ENCODE measurements at places on chromosomes 3 and 15.

DNA sequence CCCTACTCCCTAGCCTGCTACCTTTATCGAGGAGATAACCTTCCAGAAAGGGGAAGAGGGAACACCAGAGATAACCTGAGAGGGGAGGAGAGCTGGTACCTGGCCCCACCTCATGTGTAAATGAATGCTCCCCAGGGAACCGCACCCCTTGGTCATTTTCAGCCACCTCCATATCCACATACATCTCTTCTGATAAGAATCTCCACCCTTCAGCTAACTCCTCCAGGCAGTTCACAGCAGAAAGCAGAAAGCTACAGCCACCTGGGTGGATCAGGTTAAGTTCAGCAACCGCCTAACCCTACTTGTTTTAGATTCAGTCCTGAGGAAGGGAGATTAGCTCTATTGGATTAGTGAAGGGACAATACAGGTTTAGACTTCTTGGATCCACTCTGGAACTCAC is 38.0 kb upstream of the TIMP4 start:
- DNase-seq = no peak

GRCh38 chr3:29065211-29065785 is 215.6 kb upstream of the RBMS3 start:
- DNase-seq = no peak

GRCh38 chr3:174951498-174952005 is 92.4 kb downstream of the NAALADL2 start:
- DNase-seq = no peak

DNA sequence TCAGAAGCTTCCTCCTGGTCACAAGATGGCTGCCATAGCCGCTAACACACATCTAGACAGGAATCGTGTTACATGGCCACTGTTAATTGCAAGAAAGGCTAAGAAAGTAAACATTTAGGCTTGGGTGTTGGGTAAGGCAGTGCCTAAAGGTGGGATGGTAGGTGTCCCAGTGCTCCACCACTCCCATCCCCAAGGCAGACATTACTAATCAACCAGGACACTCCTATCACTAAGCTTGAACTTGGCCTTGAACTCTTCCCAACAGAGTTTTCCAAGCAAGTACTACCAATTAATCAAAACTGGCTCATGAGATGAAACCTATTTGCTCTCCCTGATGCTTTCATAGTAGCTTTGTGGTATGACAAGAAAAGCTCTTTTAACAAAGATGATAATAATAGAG is 37.9 kb upstream of the C3orf80 start:
- DNase-seq = no peak

GRCh38 chr3:156582532-156583183 is 27.7 kb upstream of the SSR3 start:
- no peak for DNase-seq

DNA sequence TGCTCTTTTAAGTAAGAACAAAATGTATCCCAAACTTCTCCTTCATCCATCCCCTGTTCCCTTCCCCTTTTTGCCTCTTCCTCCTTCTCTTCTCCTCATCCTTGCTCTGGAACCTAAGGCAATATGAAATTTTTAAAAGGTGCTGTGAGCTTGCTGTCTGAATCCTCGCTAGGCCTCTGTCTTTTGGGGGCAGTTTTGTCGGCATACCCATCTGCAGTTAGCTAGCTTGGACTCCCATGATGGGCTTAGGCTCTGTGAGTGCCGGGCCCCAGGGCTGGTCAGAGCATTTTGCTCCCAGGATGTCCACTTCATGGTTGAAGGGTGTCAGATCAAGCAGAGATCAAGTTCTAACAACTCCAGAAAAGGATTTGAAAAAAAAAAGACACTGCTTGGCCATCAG is 18.6 kb downstream of the ZIC1 start:
- DNase-seq = no peak

- DNase-seq = no peak
Observed at GRCh38 chr3:62416144-62416543, 42.8 kb upstream of the FEZF2 start.

- no peak for DNase-seq
Observed at GRCh38 chr15:33801954-33802353, 166.3 kb upstream of the CHRM5 start.

DNA sequence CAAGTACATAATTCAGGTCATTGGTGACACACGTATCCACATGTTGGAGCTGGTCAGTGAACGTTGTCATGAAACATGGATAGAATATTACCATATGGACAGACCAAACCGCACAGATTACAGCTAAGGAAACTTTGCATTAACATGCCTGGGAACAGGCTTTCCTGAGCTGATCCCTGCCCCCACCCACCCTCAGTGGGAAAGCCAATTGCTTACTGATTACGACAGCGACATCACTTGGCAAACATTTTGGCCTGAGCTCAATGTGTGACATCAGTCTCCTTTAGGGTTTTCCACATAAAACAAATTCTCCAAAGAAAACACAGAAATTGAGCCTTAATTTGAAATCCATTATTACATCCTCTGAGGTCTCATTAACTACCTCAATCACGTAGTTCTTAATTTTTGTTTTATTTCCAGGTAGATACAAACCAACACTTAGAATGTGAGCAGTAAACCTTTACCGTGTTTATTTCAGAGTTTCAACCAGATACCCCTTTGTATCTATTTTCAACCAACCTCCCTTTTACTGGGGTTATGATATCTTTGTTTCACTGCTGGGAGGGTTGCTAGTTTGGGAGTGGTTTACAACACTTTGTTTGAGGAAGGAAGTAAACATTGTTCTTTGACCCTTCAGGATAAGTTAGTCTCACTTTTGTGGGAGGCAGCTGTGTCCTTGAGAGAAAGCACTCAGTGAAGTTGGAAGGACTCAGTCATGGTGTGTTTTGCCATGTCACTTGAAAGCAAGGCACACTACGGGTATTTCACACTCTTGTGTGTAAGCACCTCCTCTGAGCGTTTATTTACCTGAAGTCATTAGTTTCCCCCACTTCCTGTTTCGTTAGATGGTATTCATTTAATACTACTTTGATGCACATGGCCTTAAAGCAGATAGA is 103.1 kb downstream of the CMSS1 start:
- no peak for DNase-seq

- no peak for DNase-seq
Observed at GRCh38 chr15:99749386-99749785, 16.1 kb upstream of the LYSMD4 start.

DNA sequence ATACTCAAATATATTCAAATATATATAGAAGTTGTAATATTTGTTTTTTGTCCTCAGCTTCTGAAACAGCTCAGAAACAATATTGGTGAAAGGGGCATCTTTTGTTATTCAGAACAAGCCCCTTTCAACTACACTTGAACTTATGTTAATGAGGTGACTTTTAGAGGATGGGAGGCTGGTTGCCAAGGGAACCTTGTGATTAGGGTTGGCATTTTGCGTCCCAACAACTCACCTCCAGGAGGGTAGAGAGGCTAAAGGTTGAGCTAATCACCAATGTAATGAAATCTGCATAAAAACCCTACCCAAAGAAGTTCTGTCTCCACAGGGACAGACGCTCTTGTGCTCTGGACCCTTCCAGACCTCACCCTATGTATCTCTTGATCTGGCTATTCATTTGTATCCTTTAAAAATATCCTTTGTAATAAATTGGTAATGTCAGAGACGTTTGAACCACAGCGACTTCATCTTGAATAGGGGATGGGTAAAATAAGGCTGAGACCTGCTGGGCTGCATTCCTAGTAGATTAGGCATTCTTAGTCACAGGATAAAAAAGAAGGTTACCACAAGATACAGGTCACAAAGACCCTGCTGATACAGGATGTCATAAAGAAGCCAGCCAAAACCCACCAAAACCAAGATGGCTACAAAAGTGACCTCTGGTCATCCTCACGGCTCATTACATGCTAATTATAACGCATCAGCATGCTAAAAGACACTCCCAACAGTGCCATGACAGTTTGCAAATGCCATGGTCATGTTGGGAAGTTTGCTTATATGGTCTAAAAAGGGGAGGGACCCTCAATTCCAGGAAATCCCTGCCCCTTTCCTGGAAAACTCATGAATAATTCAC is 111.1 kb downstream of the FMN1 start:
- DNase-seq = no peak

- no peak for DNase-seq
Observed at GRCh38 chr3:156761007-156761406, 65.1 kb upstream of the LEKR1 start.

DNA sequence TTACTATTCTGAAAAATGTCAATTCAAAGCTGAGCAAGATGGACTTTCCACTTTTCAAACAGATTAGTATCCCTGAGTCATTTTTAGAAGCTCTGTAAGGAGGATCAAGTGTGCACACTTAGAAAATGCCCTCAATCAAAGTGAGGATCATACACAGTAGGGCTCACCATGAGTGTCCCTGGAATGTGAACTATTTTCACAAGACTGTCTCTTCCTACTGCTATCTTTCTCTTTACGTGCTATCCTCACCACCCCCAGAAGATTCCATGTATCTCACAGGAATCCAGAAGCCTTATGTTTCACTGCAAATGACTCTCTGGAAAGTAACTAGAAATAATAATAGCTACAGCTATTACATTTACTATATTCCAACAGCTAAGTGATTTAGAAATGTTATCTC is 349.9 kb upstream of the TGFBR2 start:
- DNase-seq = no peak

DNA sequence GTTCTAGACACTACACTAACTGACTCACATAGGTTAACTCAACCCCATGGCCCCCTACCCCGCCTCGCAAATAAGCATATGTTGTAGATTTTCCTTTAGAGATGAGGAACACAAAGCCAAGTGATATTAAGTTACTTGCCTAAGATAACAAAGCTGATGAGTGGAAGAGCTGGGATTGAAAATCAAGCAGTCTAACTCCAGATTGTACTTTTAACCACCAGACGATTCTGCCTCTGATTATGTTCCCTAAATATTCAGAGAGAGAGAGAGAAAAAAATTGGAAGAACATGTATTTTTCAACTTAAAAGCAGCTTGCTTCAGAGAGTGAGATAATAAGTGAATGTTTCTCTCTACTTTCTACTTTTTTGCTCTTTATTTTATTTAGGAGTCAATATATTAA is 66.9 kb upstream of the THBS1 start:
- DNase-seq = no peak

DNA sequence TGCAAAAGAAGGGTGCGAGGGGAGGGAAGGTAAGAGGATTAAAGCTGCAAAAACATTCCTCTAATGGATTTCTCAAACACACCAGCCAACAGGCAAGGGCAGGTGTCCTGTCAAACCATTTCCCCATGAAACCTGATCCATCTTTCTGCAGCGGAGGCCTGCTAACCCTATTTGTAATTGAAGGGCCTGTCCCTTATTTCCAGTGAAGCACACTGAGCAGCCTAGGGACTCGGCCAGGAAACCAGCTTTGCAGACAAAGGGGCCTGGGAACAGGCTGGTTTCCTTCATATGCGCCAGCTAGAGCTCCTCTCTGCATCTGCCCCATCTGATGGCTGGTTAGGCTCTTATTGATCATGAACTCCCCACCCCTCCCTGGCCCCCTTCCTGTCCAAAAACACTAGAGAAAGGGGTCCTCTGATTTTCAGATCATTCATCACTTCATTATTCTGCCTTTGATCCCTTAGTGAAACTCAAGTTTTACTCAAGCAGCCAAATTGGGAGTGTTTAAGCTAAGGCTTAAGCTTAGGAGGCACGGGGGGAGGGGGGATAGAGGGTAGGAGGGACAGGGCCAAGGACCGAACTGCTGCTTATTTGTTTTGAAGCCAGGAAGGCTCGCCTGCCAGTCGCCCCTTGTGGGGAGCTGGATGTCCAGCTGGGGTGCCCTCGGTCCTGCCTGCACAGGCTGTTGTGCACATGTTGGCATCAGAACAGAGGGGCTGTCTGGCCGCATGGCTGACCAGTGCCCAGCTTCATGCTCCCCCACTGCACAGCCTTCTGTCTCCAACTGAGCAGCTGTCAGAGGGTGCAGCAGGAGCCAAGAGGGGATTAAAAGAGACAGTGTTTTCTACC is 53.1 kb downstream of the BOC start:
- DNase-seq = no peak

DNA sequence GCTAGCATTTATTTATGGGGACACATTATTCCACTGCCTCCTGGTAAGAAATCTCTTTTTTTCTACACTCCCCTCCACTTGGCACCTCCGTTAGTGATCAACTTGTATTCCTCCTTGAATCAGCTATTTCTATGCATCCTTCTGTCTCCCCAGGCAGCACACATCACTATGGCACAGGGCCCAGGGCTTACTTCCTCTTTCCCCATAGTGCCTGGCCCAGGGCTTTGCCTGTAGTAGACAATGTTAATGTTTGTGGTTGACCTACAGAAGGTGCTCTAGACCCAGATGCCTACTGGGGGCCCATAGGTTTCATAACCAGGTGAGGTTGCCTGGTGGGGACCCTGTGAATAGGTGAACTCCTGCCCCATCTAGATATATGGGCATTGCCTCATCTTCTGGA is 44.9 kb downstream of the EPHB1 start:
- DNase-seq = no peak

DNA sequence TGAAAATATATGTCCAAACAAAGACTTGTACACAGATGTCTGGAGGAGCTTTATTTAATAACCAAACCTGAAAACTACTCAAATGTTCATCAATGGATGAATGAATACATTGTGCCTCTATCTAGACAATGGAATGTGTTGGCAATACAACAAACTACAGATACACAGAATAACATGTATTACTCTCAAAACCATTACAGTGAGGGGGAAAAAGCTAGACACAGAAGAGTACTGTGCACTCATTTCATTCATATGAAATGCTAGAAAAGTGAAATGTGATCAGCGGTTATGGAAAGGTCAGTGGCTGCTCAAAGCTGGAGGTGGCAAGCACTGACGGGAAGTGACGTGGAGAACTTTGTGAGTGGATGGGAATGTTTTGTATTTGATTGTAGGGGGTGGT is 13.2 kb downstream of the STOML1 start:
- no peak for DNase-seq

GRCh38 chr3:157445857-157446256 is 9.2 kb downstream of the PTX3 start:
- DNase-seq = no peak

DNA sequence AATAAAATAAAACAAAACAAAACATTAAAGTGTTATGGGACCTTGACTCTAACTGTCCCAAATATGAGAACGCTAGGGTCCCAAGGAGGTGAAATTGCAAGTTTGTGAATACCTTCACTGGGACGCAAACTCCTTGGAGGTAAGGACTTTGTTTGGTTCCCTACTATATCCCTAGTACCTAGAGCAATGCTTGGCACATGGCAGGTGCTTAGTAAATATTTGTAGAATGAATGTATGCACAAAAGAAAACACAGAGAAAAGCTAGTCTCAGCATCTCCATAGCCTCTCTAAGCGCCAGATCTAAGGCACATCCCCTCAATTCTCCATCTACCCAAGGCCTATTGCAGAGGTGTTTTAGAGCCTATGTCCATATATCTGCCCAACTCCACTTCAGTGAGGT is 30.5 kb downstream of the GPR176 start:
- DNase-seq = no peak

- no peak for DNase-seq
Observed at GRCh38 chr3:47813551-47814177, 10.7 kb downstream of the DHX30 start.

GRCh38 chr3:73556520-73557372 is 68.0 kb downstream of the PDZRN3 start:
- DNase-seq = no peak

DNA sequence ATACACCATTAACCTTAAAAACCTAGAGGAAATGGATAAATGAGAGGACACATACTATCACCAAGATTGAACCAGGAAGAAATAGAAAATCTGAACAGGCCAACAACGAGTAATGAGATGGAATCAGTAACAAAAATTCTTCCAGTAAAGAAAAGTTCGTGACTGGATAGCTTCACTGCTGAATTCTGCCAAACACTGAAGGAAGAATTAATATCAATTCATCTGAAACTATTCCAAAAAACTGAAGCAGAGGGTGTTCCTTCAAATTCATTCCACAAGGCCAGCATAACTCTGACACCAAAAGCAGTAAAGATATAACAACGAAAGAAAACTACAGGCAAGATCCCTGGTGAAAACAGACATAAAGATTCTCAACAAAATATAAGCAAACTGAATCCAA is 195.8 kb upstream of the GPR149 start:
- no peak for DNase-seq
